ENCODE measurements at places on chromosomes 12 and 14. TPM values are rescaled to one million over a fixed set of nuclear protein-coding genes. Genes with fewer than 3 reads are reported as not detected.
A peak's percentile ranks its signal among the peaks of the same experiment; 100 is the strongest.

GLT1D1 gene
- 2.0 TPM for total RNA-seq

FITM1 gene
- 0.26 TPM for total RNA-seq

PLA2G1B gene
- not detected for total RNA-seq

FBXO33 gene
- 20.5 TPM for total RNA-seq

CLMN gene
- total RNA-seq, result 0.80 TPM

CEP83 gene
- 37.7 TPM for total RNA-seq

DNA sequence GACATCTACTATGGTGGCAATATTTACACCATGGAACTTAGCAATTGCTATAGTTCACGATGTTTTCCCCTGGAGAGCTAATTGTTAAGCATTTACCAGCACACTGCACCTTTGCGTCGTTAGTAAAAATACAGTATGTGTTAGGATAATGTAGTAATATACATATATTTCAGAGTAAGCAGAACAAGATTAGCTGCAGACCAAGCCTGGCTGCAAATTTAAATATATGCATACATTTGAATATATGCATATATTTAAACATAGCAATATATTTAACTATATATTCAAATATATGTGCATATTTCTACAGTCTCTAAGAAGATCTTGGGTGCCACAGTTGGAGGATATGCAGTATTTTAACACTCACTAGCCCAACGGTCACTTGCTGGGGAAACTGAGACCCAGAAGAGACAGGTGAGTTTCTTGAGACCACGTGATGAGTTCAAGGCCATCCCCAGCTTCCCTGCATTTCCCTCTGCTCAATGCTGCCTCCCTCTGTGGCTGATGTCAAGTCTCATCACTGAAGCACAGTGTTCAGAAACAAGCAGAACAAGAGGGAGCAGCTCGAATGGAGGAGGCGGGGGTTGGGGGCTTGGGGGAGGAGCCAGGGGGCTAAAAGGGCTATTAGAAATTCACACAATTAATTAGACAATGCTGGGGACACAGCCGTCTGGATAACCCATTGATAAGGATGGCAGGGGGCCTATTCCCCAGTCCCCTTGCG, 708.0 kb downstream of the MED13L start:
- no peaks in the 10 kb centered on the region for H3K36me3 ChIP-seq
- H3K4me1 ChIP-seq, result no peaks in the 10 kb centered on the region
- no peak overlapping the region for H3K27ac ChIP-seq
- no peak for DNase-seq
- no peaks in the 10 kb centered on the region for H3K27me3 ChIP-seq
- no peak overlapping the region for H3K4me3 ChIP-seq

DNA sequence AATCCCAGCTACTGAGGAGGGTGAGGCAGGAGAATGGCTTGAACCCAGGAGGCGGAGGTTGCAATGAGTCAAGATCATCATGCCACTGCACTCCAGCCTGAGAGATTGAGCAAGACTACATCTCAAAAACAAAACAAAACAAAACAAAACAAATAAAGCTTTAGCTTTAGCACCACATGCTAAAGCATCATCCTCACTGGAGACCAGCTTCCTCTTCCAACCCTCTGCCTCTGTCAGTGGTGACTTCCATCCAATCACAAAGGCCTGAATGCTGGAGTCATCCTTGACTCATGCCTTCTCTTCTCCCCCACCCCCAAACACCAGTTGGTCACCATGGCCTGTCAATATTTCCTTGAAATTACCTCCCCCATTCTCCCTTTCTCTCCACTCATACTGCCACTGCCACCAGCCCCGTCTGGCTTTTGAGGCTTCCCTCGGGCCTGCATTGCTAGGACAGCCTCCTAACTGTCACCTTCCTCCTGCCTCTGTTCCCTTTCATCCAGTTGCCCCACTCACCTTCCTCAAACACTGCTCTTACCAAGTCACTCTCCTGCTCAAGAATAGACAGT, 1.4 kb downstream of the ZNF385A start:
- peaks cover 5% of the 10 kb centered on the region for H3K27me3 ChIP-seq
- no peaks in the 10 kb centered on the region for H3K36me3 ChIP-seq
- peaks cover 13% of the 10 kb centered on the region for H3K4me1 ChIP-seq
- no peak for DNase-seq
- H3K4me3 ChIP-seq, result no peak overlapping the region
- peak overlapping the region; percentile 14 for H3K27ac ChIP-seq

GRCh38 chr14:88748288-88748687, 44.5 kb downstream of the EML5 start:
- no peak overlapping the region for H3K27ac ChIP-seq
- DNase-seq, result no peak
- no peaks in the 10 kb centered on the region for H3K4me1 ChIP-seq
- no peaks in the 10 kb centered on the region for H3K27me3 ChIP-seq

- H3K27me3 ChIP-seq, result peaks cover 34% of the 10 kb centered on the region
- no peak overlapping the region for H3K27ac ChIP-seq
- H3K4me1 ChIP-seq, result no peaks in the 10 kb centered on the region
Observed at GRCh38 chr14:100899884-100900771, 3.4 kb downstream of the RTL1 start.

DNA sequence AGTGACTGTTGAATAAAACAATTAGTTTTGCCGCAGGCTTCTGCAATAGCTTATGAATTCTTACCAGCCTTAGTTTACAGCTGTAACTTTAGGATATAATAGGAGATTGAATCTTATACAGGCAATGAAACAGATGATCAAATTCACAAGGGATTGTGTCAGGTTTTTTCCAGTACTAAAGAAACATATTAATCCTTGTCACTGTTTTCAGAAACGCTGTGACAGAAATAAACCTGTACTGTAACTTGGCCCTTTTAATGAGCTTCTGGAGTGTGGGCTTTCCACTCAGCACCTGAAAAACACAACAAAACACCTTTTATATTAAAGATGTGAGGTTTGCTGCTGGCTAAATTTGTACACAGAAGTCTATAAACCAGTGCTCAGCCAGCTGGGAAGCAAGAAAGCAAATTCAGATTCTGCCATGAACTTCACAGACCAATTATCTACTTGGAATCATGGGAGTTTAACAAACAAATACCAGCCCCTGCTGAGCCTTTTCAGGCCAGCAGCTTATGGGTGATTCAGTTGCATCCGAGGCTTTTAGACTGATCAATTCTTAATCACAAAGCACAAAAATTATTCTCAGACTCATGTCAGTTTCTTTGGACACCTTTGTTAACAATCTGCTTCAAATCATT, 109.5 kb downstream of the FOXG1 start:
- no peaks in the 10 kb centered on the region for H3K36me3 ChIP-seq
- no peak overlapping the region for H3K27ac ChIP-seq
- H3K4me3 ChIP-seq, result no peak overlapping the region
- DNase-seq, result no peak
- no peaks in the 10 kb centered on the region for H3K27me3 ChIP-seq

- peaks cover 23% of the 10 kb centered on the region for H3K4me1 ChIP-seq
- H3K27me3 ChIP-seq, result no peaks in the 10 kb centered on the region
- DNase-seq, result no peak
- H3K4me3 ChIP-seq, result no peak overlapping the region
- no peak overlapping the region for H3K27ac ChIP-seq
Observed at GRCh38 chr12:55626154-55626553, 10.5 kb upstream of the OR10P1 start.

GRCh38 chr12:105946493-105946901, 192.3 kb downstream of the NUAK1 start:
- no peak overlapping the region for H3K27ac ChIP-seq
- no peak overlapping the region for H3K4me3 ChIP-seq
- H3K4me1 ChIP-seq, result no peaks in the 10 kb centered on the region
- H3K27me3 ChIP-seq, result no peaks in the 10 kb centered on the region

DNA sequence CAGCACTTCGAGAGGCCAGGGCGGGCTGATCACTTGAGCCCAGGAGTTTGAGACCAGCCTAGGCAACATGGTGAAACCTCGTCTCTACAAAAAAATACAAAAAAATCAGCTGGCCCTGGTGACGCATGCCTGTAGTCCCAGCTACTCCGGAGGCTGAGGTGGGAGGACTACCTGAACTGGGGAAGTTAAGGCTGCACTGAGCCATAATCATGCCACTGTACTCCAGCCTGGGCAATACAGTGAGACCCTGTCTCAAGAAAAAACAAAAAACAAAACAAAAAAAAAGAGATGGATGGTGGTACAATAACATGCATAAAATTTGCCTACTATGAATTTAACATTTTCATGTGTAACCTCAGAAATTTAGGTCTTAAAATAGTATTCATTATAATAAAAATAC, 2.2 kb downstream of the THAP2 start:
- no peak overlapping the region for H3K27ac ChIP-seq
- DNase-seq, result no peak

GRCh38 chr12:110379197-110379596, 24.3 kb downstream of the ANAPC7 start:
- no peak overlapping the region for H3K27ac ChIP-seq
- H3K27me3 ChIP-seq, result no peaks in the 10 kb centered on the region
- no peak overlapping the region for H3K4me3 ChIP-seq
- peaks cover 7% of the 10 kb centered on the region for H3K4me1 ChIP-seq
- DNase-seq, result no peak
- H3K36me3 ChIP-seq, result peaks cover 51% of the 10 kb centered on the region

DNA sequence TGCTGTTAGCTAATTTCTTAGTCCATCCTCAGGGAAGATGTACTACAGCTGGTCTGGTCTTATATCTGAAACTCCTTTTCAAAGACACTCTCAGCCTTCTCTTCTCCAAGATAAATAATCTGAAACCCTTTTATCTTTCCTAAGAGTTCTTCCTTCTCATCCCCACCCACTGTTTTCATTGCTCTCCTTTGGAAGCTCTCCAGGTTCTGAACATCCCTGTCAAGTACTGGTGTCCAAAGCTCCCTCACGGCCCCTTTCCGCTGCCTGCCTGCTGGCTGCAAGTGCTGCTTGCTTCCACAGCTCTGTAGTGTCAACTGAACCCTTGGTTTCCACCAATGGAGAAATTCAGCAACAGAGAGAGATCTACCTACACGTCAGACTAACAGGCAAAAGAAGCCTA, 6.6 kb upstream of the SLC6A13 start:
- H3K4me1 ChIP-seq, result no peaks in the 10 kb centered on the region
- no peak overlapping the region for H3K27ac ChIP-seq
- H3K36me3 ChIP-seq, result no peaks in the 10 kb centered on the region
- no peak for DNase-seq
- no peak overlapping the region for H3K4me3 ChIP-seq

- H3K36me3 ChIP-seq, result peaks cover 16% of the 10 kb centered on the region
- peaks cover 31% of the 10 kb centered on the region for H3K4me1 ChIP-seq
- H3K27ac ChIP-seq, result peak overlapping the region; percentile 98
- H3K4me3 ChIP-seq, result peak overlapping the region; percentile 93
- H3K27me3 ChIP-seq, result peaks cover 4% of the 10 kb centered on the region
Observed at GRCh38 chr12:7188562-7189397, 706 bp upstream of the PEX5 start.

DNA sequence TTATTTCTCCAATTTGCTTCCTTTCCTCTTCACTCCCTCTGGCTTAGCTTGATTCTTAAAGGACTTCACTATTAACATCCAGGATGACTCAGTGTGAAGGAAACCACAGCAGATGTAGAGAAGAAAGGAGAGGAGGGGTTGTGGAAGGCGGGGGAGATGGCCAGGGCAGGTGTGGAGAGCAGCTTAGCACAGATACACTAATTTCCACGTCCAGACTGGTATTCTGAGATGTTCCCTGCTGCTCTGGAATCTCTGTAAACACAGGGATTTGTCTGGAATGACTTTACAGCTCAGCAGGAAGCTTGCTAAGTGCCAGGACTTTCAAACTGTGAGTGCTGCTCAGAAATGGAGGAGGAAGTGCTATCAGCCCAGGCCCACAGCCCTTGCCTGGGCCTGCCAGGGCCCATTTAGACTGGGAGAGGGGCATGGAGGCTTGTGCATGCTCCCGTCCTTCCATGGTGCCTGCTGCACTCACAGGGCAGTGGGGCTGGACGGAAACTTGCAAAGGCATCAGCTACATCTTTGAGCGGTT, 202.5 kb upstream of the DDHD1 start:
- H3K27ac ChIP-seq, result no peak overlapping the region
- no peak overlapping the region for H3K4me3 ChIP-seq
- H3K36me3 ChIP-seq, result no peaks in the 10 kb centered on the region

- no peak for DNase-seq
- no peak overlapping the region for H3K27ac ChIP-seq
- H3K36me3 ChIP-seq, result peaks cover 64% of the 10 kb centered on the region
- H3K27me3 ChIP-seq, result no peaks in the 10 kb centered on the region
Observed at GRCh38 chr14:69708049-69708448, 58.9 kb upstream of the SRSF5 start.

DNA sequence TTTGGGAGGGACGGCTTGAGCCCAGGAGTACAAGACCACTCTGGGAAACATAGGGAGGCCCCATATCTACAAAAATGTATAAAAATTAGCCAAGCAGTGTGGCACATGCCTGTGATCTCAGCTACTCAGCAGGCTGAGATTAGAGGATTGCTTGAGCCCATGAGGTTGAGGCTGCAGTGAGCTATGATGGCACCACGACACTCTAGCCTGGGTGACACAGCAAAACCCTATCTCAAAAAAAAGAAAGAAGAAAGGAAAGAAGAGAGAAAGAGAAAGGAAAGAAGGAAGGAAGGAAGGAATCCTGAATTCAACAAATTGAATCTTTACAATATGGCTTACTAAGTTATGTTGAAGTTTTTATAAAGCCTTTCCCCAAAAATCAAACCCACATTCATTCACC, 2.1 kb downstream of the KIF21A start:
- no peak for DNase-seq
- peaks cover 24% of the 10 kb centered on the region for H3K4me1 ChIP-seq
- H3K27ac ChIP-seq, result no peak overlapping the region
- peaks cover 2% of the 10 kb centered on the region for H3K27me3 ChIP-seq
- H3K36me3 ChIP-seq, result no peaks in the 10 kb centered on the region
- H3K4me3 ChIP-seq, result peak overlapping the region; percentile 64

DNA sequence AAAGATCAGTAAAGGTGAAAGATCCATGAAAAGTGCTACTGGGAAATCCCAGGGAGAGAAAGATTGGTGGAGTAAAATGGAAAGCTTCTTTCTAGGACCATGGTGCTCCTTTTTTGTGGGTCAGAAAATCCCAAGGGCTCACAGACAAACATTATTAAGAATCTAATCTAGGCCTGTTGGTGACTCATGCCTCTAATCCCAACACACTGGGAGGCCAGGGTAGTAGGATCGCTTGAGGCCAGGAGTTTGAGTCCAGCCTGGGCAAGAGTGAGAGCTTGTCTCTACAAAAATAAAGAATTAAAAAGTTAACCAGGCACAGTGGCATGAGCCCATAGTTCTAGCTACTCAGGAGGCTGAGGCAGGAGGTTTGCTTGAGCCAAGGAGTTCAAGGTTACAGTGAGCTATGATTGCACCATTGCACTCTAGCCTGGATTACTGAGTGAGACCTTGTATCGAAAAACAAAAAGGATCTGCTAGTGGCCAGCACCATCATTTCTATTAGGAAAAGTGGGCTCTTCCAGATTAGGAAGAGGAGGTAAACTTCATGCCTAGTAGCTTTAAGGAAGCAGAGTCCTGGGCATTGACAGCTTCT, 43.0 kb downstream of the TXNRD1 start:
- H3K4me1 ChIP-seq, result no peaks in the 10 kb centered on the region
- no peak overlapping the region for H3K4me3 ChIP-seq
- H3K36me3 ChIP-seq, result no peaks in the 10 kb centered on the region
- H3K27me3 ChIP-seq, result peaks cover 3% of the 10 kb centered on the region
- no peak for DNase-seq

DNA sequence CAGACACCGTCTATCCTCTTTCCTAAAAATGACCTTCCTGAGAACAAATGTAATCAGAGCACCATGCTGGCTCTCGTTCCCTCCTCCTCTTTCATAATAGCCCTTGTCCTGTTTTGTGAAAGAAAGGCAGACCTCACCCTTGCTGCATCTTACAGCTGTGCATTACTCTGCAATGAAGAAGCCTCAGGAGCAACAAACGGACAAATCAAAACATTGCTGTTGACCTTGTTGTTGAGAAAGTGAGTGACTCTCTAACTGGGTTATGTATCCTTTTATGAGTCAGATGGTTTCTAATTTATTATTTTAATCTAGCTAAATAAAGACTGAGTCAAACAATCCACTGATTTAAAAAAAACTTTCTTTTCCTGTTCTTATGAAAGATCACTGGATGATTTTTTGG, 180.9 kb downstream of the RPS29 start:
- H3K4me1 ChIP-seq, result no peaks in the 10 kb centered on the region
- H3K4me3 ChIP-seq, result no peak overlapping the region
- no peaks in the 10 kb centered on the region for H3K36me3 ChIP-seq
- H3K27me3 ChIP-seq, result no peaks in the 10 kb centered on the region
- no peak for DNase-seq

Data from activated T-helper 1 cell treated with anti-CD3 and anti-CD28 coated beads, Interleukin-12 subunit alpha, Interleukin-12 subunit beta, Interleukin-2, Interleukin-4 antibody, amounts not matched to agents 30 ng/mL and 10 ng/mL and 1 ng/mL, durations not matched to agents 14 hours and 24 hours and 36 hours (primary cell).